MV-4-11 (cell line): ENCODE measurements at places on chromosomes 16 and 17.

DNA sequence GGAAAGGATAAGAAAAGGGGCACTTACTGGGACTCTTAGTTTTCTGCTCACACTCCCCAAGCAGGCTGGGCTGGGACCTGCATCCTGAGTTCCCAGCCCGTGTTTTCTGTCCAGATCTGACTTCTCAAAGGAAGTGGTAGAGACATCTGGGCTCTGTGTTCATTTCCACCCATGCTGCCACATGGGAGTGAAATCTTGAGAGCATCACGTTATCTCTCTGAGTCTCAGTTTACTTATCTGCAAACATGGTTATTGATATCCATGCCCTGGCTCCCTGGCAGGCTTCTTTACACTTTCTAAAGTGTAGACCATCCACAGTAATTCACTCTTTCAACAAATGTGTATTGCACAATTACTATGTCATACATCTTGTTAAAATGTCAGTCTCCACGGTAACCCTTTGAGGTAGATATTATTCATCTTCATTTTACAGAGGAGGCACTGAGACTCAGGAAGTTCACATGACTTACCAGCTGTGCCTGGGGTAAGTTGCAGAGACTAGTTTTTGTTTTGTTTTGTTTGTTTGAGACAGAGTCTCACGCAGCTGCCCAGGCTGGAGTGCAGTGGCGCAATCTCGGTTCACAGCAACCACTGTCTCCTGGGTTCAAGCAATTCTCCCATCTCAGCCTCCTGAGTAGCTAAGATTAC is 3.4 kb downstream of the ZNF688 start:
- DNase-seq: peak; percentile 97

DNA sequence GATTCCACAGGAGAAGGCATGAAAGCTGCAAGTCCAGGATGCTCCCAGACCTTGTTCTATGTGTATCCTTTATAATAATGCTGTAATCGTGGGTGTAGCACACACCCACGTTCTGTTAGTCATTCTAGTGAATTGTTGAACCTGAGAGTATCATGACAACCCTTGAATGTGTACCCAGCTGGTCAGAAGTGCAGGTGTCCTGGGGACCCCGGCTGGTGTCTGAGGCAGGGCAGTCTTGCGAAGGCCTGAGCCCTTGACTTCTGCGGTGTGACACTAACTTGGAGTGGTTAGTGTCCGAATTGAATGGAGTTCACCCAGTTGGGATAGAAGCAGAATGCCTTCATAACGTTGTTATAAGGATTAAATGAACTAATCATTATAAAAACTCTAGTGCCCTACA is 218.0 kb upstream of the TNRC6C start:
- no peak for DNase-seq

DNA sequence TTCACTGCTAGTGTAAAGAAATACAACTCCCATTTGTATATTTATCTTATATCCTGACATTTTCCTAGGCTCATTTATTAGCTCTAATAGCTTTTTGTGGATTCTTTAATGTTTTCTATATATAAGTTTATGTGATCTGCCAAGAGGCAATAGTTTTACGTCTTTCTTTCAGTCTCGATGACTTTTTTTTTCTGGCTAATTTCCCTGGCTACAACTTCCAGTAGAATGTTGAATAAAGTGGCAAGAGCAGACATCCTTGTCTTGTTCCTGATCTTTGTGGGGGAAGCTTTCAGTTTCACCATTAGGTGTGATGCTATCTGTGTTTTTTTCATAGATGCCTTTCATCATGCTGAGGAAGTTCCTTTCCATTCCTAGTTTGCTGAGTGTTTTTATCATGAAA is 43.9 kb upstream of the ABCA3 start:
- no peak for DNase-seq

DNA sequence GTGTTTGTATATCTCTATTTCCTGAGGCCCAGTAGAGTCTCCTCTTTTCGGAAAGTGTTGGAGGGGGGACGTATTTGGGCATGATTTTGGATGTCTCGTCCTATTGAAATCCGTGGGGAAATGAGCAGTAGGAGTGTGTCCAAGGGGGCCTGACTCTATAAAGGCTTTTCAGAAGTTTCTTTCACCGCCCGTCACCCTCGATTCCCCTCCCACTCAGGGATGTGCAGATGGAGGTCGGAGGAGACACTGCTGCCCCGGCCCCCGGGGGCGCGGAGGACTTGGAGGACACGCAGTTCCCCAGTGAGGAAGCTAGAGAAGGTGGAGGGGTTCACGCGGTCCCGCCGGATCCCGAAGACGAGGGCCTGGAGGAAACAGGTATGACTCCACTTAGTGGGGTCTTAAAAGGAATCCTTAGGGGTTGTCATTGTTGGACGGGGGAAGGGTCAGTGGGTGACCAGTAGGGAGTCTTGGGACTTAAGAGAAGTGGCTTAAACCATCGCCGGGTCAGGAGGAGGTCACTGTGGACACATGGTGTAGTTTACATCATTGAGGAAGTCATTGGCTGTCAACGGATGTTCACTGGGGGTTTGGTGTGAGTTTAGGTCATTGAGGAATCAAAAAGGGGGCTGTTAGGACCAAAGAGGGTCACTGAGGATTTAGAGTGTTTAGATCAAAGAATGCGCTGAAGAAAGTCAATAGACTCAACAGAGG is 424 bp downstream of the MON1B start:
- peak; percentile 85 for DNase-seq

- DNase-seq: no peak
Observed at GRCh38 chr17:62206550-62206949, 141.5 kb upstream of the MED13 start.

DNA sequence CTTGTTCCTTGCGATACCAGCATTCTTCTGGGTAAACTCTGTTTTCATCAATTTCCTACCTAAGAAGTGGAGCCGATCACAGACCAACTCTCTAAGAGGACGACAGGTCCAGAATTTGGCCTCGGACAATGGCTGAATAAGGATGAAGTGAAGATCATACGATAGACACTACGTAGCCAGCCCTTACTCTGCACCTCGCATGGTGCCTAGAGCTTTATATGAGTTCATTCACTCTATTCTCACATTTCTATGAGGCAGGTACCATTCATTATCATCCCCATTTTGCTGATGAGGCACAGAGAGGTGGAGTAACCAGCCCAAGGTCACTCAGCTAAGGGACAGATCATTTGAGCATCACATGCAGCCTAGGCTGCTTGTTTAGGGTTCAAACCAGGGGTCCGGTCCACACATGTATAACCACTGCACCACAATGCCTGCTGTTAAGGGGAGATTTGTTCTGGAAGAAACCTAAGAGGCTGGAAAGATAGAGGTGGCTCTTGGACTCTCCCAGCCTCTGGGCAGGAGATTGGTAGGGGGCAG is 78.6 kb downstream of the MYH11 start:
- no peak for DNase-seq

GRCh38 chr17:60909405-60909804 is 231.8 kb downstream of the BCAS3 start:
- DNase-seq: no peak

DNA sequence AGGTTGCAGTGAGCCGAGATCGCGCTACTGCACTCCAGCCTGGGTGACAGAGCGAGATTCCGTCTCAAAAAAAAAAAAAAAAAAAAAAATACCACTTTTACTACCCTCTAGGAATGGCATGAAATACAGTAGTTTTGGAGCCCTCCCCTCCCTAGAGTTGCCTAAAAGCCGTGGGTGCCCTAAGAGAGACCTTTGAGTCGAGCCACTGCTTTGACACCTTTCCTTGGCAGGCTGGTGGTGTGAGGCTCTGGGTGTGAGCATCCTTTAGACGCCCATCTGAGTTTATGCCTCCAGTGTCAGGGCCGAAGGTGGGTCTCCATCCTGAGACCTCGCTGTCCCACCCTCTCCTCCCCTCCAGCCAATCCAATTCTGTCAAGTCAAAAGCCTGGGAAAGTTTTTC is 46.2 kb downstream of the RAP1GAP2 start:
- DNase-seq: no peak

GRCh38 chr16:30028438-30029076 is 2.5 kb downstream of the TLCD3B start:
- DNase-seq: peak; percentile 21

DNA sequence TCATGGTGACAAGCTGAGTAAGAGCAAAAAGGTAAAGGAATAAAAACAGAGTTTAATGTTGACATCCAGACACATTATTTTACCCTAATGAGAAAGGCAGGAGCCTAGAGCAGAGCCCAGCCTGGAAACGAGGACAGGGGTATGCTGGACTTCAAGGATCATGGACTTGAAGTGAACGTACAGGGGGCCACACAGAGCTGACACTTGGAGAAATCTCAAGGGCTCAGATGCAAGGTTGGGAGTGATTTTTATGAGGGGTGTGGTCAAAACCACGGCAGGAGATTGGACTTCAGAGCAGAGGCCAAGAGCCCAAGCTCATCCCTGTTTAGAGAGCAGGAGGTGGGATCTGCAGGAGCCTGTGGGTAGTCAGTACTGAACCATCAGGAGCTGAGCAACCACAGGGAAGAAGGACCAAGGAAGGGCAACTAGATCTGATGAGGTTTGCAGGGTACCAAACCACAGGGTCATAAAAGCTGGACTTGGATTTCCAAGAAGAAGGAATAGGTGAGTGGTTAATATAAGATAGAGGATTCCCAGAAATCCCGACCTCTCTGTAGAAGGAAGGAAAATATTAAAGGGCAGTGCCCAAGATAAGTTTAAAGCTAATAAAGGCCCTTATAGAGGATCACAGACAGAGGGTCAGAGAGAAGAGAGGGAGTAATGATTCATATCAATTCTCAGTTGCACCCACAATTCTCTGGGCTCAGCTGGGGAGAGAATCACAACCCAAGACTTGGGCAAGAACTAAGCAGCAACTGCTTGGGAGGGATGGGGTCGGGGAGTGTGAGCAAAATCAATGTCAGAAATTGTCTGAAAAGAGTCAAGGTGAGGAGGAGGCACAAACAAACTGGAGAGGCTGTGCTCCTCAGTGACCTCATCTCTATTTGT is 331.7 kb downstream of the SOX9 start:
- no peak for DNase-seq

GRCh38 chr17:65772989-65773388 is 211.5 kb upstream of the AXIN2 start:
- no peak for DNase-seq

- DNase-seq: no peak
Observed at GRCh38 chr16:84979516-84979915, 31.8 kb downstream of the ZDHHC7 start.

GRCh38 chr16:667780-668518 is at the start of gene RHOT2:
RHOT2 (plus strand) TSS chr16:668132; CDS start chr16:668200, 68 bp downstream.
- peak; percentile 82 for DNase-seq

GRCh38 chr17:45121055-45121454 is 11.3 kb downstream of the PLCD3 start:
- DNase-seq: no peak

DNA sequence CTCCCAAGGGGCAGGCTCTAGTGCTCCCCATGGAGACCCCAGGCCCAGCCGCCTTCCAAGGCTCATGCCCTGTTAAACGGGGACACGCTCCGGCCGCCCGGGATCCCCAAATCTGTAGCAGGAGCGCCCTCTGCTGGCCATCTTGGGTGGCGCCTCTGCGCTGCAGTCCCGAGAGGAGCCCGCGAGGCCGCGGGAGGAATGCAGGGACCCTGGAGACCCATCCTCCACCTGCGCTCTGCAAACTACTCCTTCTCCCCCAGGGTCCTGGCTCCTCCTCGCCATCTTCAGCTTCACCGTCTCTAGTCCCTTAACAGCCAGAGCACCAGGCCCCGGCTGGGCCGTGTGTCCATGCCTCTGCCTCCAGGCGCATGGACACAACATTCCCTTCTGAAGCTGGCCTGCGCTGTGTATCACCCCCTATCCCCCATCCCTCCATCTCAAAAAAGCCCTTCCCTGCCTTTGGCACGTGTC is 23.6 kb upstream of the KRT17 start:
- peak; percentile 61 for DNase-seq

DNA sequence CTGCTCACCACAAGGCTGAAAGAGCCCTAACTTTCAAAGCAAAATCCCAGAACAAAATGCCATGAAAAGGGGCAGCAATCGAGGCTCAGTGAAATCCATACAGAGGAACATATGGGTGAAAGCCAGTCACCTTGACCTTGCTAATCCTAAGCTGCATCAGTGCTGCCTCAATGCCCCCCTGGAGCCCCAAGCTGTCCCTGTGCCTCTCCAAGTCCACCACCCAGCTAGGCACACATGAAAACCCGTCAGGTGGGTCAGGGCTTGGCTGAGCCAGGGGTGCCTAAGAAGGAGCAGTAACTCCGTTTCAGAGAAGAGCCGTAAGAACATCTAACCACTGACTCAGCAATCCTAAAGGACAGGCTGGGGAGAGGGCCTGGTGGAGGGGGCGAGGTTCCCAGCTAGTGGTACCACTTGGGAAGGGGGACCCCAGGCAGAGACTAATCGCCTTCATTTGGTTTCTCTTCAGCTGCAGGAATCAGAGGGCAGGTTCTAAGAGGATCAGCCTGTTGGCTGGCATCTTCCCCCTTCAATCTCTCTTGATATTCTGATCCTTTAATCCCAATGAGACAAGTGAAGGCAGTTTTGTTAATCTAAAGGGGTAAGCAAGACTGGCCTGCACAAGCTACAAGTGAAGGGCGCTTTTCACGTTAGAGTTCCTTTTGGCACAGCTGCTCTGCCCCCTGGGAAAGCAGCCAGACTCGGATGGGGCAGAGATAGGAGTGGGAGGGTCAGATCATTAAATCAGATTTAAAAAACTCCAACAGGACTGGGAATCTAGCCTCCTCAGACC is 7.6 kb downstream of the PITPNA start:
- no peak for DNase-seq

DNA sequence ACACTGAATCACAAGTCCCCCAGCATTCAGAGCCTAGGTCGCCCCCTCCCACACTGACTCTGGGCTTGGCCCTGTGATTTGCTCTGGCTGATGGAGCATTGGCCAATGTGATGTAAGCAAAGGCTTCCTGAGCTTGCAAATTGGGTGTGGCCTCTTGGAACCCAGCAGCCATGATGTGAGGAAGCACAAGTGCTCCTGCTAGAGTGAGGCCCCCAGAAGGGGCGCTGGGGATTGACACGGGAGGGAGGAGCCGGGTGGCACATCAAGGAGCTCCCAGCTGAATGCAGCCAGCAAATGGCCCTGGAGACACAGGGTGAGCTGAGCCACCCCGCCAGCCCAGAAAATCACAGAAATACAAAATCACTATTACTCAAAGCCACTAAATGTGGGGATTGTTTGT is 308.5 kb downstream of the C16orf95 start:
- no peak for DNase-seq

DNA sequence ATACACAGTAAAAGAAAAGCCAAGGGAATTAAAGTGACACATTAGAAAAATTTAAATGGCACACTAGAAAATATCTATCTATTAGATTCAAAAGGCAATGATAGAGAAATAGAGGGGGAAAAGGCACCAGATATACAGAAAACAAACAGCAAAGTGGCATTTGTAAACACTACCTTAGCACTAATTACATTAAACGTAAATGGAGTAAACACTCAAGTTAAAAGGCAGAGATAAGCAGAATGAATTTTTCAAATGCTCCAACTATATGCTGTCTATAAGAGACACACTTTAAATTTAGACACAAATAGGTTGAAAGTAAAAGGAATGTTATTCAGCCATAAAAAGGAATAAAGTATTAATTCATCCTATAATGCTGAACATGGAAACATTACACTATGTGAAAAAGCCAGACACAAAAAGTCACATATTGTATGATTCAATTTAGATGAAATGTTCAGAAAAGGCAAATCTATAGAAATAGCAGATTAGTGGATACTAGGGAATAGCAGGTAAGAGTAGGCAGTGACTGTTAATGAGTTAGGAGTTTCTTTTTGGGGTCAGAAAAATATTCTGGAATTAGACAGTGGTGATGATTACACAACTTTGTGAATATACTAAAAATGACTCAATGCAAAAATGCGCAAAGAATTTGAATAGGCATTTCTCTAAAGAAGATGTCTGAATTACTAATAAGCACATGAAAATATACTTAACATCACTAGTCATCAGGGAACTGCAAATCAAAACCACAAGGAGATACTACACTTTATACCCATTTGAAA is 92.4 kb downstream of the BRIP1 start:
- DNase-seq: no peak
